Stimulated activated CD8-positive, alpha-beta memory T cell treated with anti-CD3 and anti-CD28 coated beads, Interleukin-4, amount 100 ng/mL, for 4 hours (primary cell): ENCODE measurements at places on chromosomes 13 and 19.

DNA sequence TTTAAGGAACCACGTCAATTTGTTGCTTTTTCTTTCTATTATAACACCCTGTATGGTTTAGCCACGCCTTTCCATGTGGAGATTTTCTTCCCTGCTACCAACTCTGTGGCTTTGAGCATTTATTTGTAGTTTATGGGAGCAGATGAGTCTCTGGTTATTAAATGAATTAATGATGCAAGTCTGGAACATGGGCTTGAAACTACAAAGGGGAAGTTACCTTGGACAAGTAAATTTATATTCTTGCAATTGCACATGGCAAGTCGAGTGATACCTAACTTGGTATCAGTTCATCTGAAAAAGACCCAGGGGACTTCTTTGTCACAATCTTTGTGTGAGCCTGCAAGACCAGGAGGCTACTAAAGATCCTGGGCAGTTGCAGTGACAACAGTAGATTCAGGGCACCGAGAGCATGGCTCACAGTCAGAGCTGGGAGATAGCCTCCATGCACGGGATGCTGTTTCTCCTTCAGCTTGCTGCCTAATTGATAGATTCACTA, 24.4 kb downstream of the B3GLCT start:
- no peak for DNase-seq

- DNase-seq: no peak
Observed at GRCh38 chr19:6127716-6128335, 7.6 kb upstream of the ACSBG2 start.

DNA sequence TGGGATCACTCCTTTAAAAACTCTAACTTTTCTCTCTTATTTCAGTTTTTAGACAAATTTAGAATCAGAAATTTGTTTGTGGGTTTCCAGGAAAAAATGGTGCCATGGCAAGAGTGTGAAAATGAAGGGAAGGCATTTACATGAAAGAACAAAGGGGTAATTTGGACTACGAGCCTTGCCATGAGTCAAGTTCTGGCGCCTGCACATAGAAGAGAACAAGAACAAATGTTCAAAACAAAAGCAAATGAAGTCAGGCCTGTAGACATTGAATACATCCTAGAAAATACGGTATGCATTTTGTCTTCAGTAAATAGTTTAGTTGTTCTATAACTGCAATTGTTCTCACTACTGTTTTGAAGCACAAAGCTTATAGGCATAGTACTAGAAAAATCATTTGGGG, 1390.5 kb downstream of the EFNB2 start:
- DNase-seq: no peak

- DNase-seq: peak; percentile 74
Observed at GRCh38 chr19:6802336-6803035, 30.0 kb downstream of the VAV1 start.

- no peak for DNase-seq
Observed at GRCh38 chr13:61927648-61928047, 512.0 kb upstream of the PCDH20 start.

GRCh38 chr19:12159773-12160414, 3.0 kb upstream of the ZNF136 start:
- no peak for DNase-seq

DNA sequence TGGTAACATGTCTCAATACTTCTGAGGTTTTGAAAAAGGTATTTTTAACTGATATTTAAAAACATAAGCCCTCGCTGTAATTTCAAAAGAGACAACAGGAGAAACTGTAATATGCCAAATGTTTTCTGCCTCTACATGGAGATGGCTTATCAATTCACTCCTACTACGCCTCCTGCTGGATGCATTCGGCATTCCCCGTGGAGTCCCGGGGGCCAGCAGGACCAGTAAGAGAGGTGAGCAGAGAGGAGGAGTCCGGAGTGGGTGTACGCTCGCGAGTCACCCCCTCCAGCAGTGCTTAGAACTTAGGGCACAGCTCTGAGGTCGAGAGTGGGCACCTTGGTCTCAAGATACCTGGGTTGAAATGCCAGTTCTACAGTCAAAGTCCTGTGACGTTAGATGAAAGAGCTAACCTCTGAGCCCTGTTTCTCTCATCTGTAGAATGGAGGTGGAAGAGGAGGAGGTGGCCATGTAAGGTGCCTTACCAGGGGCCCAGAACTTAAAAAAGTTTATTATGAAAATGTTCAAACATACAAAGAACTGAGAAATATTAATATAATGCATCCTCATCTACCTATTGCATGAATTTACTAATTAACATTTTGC, 110.2 kb downstream of the STK24 start:
- no peak for DNase-seq

GRCh38 chr13:97555034-97555433, 121.1 kb downstream of the RAP2A start:
- DNase-seq: no peak

DNA sequence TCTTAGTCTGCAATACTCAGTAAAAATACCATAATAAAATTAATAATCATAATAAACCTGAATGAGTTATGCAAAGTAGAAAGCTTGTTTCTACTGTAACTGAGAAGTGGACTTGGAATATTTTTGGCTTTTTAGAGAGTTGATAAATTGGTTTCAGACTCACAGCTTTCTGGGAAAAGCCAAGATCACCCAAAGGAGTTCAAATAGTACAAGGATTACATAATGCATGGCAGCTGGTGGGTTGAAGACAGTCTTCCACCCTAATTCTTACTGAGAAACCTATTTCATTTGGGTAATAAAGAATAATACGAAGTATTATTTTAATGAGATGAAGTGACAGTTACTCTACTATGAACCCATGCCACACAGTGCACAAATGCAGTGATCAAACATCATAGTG, 139.4 kb upstream of the KLF12 start:
- DNase-seq: no peak

GRCh38 chr19:7393939-7394730, 45.4 kb downstream of the ARHGEF18 start:
- no peak for DNase-seq

GRCh38 chr13:86559901-86560300, 760.7 kb upstream of the SLITRK6 start:
- DNase-seq: no peak

DNA sequence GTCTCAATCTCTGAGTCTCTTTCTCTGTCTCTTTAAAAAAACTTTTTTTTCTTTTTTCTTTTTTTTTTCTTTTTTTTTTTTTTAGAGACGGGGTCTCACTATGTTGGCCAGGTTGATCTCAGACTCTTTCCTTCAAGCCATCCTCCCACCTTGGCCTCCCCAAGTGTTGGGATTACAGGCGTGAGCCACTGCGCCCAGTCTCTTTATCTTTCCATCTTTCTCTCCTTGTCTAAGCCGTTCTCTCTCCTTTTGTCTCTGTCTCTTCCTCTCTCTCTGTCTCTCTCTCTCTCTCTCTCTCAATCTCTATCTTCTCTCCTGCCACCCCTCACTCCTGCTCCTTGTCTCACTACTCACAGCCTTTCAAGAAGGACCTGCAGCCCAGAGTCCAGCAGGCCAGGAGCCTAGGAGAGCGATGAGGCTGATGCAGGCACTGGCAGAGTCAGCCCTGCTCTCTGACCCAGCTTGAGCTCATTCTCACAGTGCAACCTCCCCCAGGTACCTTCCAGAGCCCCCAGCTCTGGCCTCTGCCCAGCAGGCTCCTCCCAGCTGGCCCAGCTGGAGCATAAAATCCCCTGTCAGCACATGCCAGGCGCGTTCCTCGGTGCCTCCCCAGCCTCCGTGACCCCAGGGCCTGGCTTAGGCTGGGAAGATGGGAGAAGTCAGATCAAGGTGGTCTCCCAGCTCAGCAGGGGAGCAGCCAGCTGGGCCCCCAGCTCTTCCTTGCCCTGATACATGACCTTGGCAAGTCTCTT, at the start of gene NPHS1:
TSS of gene NPHS1 (minus strand) at position 476 of the 752 bp plus-strand sequence. CDS start 667 bp downstream, outside the sequence.
- DNase-seq: no peak
